ENCODE measurements at places on chromosomes 3 and 15. TPM values are rescaled to one million over a fixed set of nuclear protein-coding genes. Genes with fewer than 3 reads are reported as not detected.

RBP2 gene
- not detected for total RNA-seq

KBTBD12 gene
- total RNA-seq: not detected

CYP1A1 gene
- 5.4 TPM for total RNA-seq

- no peaks in the 10 kb centered on the region for H3K27me3 ChIP-seq
- no peaks in the 10 kb centered on the region for H3K4me1 ChIP-seq
Observed at GRCh38 chr15:96720251-96720650, 389.8 kb downstream of the NR2F2 start.

- peaks cover 29% of the 10 kb centered on the region for H3K27me3 ChIP-seq
- no peaks in the 10 kb centered on the region for H3K4me1 ChIP-seq
- no peak overlapping the region for H3K4me3 ChIP-seq
- no peak overlapping the region for H3K27ac ChIP-seq
Observed at GRCh38 chr15:92683511-92683834, 27.9 kb upstream of the FAM174B start.

DNA sequence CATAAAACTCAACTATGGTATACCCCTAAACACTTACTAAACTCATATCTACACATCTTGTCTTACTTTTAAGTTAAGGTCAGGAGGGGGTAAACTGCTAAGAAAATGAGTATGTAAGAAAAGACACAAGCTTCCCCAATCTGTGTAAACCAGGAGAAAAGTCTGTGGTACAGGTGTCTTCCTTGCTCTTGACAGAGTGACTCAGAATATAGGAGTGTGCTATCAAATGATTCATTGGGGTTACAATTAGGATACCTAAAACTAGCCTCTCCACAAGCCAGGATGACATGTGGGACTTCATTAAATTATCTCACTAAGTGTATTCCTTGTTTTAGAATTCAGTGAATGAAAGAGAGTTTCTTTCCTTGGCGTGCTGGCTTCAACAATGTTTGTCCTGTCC lies 274.8 kb downstream of the BBX start:
- no peak overlapping the region for H3K4me3 ChIP-seq
- H3K27me3 ChIP-seq: no peaks in the 10 kb centered on the region
- DNase-seq: no peak
- peaks cover 5% of the 10 kb centered on the region for H3K4me1 ChIP-seq
- H3K36me3 ChIP-seq: peaks cover 11% of the 10 kb centered on the region

All from activated T-cell treated with anti-CD3 and anti-CD28 coated beads, Interleukin-2, amount 50 U/mL, for 72 hours (primary cell).